ENCODE measurements at places on chromosomes 3 and 15.
A peak's percentile ranks its signal among the peaks of the same experiment; 100 is the strongest.

DNA sequence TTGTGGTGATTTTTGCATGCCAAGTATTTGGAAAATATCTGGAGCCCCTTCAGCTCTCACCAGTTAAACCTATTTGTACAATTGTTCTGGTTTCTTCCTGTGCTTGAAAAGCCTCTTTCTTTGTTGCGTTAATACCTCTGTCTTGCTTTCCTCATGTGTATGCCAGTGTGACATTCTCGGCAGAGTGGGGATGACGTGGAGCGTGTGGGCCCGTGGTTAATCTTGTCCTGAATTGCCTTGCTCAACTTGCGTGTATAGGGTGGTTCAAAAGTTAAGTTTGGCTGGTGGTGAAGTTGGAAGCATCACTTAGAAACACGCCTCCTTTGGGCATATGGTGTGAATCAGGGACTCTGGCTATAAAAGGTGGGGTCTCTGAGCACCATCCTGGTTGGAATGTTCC is 67.1 kb downstream of the IGF1R start:
- DNase-seq, result no peak

DNA sequence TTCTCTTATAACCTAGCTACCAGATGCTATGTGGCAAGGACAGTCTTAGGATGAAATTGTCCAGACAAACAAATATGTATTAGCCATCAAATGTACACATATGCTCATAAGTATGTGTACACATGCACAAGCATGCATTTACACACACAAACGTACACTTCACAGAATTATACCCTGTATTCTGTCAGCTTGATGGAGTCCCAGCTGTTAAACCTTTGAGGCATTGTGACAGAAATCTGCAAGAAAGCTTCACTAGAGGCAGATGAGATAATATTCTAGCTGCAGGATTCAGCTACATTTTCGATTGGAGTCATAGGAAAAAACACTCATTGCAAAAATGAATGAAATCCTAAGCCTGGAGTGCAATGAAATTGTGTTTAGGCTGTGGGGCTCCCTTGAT is 110.6 kb downstream of the CHL1 start:
- DNase-seq, result no peak

DNA sequence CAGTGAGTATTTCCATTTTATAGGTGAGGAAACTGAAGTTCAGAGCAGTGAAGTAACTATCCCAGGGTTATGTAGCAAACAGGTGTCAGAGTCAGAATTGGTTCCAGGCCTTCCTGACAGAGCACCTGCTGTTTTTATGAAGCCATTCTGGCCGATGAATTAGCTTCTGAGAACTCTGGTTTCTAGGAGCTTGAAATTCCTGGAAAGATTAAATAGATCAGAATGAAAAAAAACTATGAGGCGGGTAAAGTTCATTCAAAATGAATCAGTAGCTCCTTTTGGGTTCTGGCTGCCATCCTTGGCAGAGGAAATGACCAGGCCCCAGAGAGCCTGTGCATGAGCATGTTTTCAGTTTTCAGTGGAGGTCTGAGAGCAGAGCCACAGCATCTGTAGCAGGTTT is 59.3 kb upstream of the CFAP161 start:
- peak; percentile 2 for DNase-seq

DNA sequence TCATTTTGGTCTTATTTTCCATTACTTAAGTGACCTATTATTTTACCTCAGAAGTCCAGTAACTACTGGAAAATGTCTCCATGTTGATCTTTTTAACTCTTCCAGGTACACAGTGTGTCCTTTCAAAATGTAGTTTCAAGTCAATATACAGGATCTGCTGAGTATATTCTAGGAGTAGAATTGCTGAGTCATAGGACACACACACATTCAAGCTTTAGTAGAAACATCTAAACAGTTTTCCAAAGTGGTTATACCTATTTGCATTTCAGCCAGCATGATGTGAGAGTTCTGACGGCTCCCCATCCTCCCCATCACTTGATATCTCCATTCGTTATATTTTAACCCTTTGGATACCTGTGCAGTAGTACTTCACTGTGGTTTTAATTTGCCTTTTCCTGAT is 271.9 kb downstream of the MCTP2 start:
- DNase-seq, result no peak

GRCh38 chr3:151210676-151211381 is 7.8 kb upstream of the GPR171 start:
- DNase-seq, result no peak

GRCh38 chr3:57699591-57699990 is 6.7 kb upstream of the DENND6A start:
- no peak for DNase-seq
